ENCODE measurements at places on chromosomes 16 and 17.

- no peak for DNase-seq
These were observed 253.3 kb downstream of the SOX9 start for GRCh38 chr17:72373910-72374741.

DNA sequence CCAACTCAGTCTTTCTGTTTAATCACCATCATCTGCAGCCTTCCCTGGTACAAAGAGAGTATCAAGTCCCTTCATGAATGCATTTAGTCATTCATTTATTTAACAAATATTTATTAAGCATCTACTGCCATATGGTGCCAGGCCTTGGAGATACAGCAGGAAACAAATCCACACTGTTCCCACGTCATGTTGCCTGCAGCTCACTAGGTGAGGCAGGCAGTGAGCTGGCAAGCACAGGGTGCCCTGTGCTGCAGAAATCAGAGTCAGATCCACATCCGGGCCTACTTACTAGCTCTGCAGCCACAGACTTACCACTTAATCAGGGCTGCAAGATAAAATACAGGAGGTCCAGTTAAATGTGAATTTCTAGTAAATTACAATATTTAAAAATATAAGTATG lies 38.5 kb upstream of the CES5A start:
- no peak for DNase-seq

DNA sequence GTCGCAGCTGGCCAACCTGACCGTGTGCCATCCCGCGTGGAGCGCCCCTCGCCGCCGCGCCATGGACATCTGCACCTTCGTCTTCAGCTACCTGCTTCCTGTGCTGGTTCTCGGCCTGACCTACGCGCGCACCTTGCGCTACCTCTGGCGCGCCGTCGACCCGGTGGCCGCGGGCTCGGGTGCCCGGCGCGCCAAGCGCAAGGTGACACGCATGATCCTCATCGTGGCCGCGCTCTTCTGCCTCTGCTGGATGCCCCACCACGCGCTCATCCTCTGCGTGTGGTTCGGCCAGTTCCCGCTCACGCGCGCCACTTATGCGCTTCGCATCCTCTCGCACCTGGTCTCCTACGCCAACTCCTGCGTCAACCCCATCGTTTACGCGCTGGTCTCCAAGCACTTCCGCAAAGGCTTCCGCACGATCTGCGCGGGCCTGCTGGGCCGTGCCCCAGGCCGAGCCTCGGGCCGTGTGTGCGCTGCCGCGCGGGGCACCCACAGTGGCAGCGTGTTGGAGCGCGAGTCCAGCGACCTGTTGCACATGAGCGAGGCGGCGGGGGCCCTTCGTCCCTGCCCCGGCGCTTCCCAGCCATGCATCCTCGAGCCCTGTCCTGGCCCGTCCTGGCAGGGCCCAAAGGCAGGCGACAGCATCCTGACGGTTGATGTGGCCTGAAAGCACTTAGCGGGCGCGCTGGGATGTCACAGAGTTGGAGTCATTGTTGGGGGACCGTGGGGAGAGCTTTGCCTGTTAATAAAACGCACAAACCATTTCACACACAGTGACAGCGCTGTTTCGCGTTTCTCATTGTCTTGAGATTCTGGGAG lies 2.0 kb upstream of the ZACN start:
- peak; percentile 54 for DNase-seq

DNA sequence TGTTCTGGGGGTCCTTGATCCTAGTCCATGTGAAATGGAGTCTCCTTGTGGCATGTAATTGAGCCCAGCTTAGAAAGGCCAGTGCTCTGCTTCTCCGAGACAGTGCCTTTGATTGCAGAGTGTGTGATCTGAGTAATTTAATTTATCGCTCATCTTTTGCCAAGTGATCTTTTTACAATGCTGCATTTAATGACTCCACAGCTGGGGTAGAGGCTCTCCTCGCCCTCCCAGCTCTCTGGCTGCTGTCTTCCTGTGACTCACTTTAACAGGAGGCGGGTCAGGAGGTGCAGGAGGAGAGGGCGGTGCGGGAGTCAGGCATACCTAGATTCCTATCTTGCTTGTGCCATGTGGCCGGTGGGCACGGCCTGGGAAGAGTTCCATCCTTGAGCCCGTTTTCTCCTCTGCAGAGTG lies 113.4 kb upstream of the FOXF1 start:
- DNase-seq = no peak

- DNase-seq = peak; percentile 93
These were observed 14.7 kb downstream of the KCTD19 start for GRCh38 chr16:67311607-67312488.

DNA sequence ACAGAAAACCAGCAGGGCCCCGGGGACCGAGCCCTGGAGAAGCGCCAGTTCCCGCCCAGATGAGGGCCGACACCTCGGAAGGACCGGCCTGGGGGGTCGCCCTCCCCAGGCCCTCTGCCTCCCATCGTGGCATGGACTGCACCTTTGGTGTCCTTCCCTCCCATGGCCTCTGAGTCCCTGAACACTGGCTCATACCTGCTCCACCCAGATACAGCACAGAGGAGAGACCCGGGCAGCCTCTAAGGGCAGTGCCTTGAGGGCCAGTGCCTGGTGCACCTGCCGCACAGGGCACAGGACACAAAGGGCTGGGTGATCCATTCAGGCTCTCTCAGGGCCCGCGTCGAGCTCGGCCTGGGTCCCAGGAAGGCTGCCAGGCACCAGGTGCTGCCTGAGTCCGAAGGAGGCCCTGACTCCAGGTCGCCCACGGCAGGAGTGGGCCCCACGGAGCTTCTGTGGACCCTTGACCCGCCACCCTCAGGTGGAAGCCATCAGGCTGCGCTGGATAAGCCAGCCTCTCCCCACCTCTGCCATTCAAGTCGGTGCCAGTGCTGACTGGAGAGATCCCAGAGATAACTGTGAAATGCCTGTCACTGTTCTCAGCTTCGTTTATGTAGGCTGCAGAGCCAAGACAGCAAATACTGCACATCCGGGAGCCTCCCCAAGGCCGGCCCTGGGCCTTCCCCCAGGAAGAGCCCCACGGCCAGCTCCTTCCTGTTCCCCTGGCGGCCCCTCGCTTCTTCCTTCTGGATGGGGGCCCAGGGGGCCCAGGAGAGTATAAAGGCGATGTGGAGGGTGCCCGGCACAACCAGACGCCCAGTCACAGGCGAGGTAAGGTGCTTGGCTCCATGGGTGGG lies at the start of gene ZG16B:
ZG16B (plus strand) TSS at position 803 of the 854 bp plus-strand sequence. CDS start 139 bp downstream, outside the sequence.
- peak; percentile 25 for DNase-seq

DNA sequence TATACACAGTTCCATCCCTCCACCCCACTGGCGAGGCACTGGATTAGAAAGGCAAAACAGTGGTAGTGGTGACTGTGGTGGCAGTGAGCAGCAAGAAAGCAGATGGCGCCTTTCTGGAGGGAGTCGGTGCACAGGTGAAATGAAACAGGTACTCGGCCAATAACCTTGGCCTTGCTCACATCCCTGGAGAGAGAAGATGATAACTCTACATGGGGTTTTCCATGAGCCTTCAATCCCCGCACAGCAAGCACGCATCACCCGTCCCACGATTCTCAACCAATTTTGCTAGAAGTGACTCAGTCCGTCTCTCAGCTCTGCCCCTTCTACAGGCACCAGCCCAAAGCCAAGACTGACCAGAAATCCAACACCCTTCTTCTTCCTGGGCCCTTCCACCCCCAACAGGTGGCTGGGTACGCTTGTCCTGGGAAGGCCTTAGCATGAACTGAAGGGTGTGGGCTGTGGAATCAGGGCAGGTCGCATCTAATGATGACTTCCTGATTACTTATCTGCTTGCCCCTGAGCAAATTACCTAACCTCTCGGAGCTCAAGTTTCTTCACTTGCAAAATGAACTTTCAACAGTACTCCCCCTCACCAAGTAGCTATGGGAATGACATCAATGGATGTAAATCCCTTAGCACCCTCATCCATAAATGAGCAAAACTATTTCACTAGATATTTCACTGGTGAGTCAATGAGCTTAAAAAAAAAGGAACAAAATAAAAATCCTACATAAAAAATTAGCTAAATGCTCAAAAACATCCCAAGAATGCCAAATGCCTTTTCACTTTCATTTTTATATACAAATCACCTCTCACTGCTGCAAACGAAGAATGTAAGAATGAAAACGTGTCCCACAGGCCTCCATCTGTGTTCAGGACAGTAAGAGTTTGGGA lies 18.0 kb downstream of the XPO6 start:
- peak; percentile 70 for DNase-seq

- DNase-seq = peak; percentile 70
These were observed 1.2 kb upstream of the NARF start for GRCh38 chr17:82457073-82457928.

- no peak for DNase-seq
These were observed 6.5 kb upstream of the C16orf74 start for GRCh38 chr16:85757341-85757822.

- DNase-seq = no peak
These were observed 4.3 kb upstream of the HSF5 start for GRCh38 chr17:58492238-58493121.

- DNase-seq = no peak
These were observed 29.3 kb upstream of the ABCC3 start for GRCh38 chr17:50605429-50605828.

DNA sequence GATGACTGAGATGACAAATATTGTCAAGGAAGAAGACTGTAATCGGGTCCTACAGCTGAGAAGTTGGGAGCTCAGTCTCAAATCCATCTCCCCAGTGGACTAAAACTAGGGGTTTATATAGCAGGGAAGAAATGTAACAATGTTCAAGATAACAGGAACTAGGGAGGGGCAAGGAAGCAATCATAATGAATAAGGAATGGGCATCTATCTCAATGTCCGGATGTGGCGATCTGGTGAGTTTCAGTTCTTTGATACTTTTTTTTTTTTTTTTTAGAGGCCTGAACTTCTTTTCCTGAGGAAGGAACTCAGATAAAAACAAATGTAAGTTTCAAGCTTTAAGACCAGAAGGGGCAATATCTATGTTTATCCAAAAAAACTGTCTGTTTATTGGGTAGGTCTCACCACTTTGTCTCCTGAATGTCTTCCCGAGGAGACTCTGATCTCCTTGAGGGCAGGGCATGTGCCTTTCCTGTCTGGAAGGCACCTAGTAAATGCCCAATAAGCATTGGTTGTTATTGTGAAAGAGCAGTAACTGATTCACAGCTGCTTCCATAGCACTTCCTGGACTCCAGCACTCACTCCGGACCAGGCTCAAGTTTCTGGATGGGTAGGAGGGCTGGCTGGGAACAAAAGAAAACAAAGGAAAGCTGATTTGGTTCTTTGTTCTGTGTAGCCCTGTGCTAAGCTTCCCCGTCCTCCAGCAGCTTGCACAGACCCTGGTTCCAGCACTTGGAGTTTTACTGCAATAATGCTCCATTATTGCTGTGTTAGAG lies 51.9 kb downstream of the MEOX1 start:
- DNase-seq = no peak

DNA sequence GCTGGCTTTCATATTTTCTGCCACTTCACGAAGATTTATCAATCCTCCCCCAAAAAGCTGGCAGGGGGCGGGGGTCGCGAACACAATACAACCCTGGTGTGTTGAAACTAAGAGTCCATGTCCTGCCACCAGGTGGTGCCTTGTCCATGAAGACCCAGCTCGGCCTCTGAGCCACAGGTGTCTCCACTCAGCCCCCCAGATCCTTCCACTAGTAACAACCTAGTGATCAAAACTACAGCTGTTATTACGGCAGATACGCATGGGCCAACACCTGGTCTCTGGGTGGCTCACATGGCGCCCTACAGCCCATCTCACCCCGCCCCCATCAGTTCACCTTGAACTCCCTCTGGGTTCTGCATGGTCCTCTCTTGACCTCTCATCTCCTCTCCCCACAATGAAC lies 27.7 kb downstream of the USP7 start:
- DNase-seq = no peak

DNA sequence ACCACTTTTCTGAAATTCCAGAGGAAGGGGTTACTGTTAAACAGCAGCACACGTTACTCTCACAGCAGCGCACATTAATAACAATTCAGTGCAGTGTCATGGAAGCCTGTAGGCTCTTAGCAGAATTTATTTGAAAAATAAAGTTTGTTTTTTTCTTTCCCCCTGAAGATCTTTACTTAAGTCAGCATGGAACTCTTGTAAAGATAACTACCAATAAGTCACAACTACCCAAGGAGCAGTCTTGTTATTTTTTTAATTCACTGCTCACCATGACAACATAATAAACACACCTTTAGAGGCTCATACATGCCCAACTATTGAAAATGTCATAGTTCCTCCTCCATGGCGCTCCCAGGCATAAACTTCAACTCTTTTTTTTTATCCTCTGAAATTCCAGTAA lies 31.8 kb upstream of the PSMD7 start:
- no peak for DNase-seq

GRCh38 chr16:86975445-86975844 lies 341.7 kb downstream of the C16orf95 start:
- peak; percentile 29 for DNase-seq

DNA sequence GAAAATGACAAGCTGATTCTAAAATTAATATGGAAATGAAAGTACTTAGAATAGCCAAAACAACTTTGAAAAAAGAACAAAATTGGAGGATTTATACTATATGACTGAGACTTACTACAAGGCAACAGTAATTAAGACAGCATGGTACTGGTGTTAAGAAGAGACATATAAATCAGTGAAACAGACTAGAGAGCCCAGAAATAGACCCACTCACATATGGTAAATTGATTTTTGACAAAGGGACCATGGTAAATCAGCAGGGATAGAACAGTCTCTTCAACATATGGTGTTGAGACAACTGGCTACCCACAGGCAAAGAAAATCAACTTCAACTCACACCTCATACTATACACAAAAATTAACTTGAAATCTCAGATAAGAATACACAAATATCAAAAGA lies 12.9 kb downstream of the CMC2 start:
- DNase-seq = no peak

- peak; percentile 81 for DNase-seq
These were observed 29.4 kb downstream of the IRF8 start for GRCh38 chr16:85928401-85928820.

GRCh38 chr17:7955414-7956227 lies 23.6 kb downstream of the CNTROB start:
- no peak for DNase-seq

- DNase-seq = no peak
These were observed 630.7 kb downstream of the TOX3 start for GRCh38 chr16:51916231-51916630.

- DNase-seq = no peak
These were observed 354.0 kb upstream of the EEF2KMT start for GRCh38 chr16:5451641-5452040.

DNA sequence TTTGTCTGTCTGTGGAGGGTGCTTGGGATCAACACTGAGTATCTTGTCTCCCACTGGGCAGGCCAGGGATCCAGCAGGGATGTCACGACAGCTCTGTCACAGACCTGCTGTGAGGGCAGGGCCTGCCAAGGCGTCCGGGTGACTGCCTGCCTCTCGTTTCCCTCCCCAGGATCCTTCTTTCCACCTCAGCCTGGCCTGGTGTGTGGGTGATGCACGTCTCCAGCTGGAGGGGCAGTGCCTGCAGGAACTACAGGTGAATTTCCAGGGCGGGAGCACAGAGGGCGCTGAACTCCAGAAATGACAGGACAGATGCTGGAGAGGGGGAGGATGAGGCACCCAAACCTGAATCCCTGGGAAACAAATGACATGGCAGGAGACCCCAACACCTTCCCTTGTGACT lies 6.8 kb upstream of the MMP15 start:
- DNase-seq = no peak

GRCh38 chr16:53982631-53983042 lies 278.7 kb downstream of the FTO start:
- DNase-seq = no peak

- DNase-seq = no peak
These were observed 42.8 kb downstream of the MRC2 start for GRCh38 chr17:62670202-62670821.
